ENCODE measurements at places on chromosomes 7 and 10. TPM values are rescaled to one million over a fixed set of nuclear protein-coding genes. Genes with fewer than 3 reads are reported as not detected.

The RGS10 gene
- total RNA-seq = 21.8 TPM

The SPDYE9 gene
- not detected for total RNA-seq

DNA sequence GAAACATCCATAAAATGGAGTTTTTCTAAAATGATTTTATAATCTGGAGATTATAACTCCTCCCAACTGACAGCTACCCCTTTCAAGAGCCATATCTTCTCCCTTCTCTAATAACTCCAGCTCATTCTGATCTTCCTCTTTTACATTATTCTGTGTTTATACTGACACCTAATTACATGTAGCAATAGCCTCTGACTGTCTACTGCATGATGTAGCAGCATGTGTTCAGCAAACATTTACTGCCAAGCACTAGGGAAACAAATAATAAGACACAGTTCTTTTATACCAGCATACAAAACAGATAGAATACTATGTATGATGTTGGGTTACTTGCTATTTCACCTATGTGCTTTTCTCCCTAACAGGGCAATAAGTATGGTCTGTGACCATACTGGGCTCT is 20.7 kb downstream of the RBM28 start:
- no peak overlapping the region for H3K27ac ChIP-seq
- H3K36me3 ChIP-seq = peaks cover 12% of the 10 kb centered on the region
- DNase-seq = no peak
- no peaks in the 10 kb centered on the region for H3K27me3 ChIP-seq
- H3K4me3 ChIP-seq = no peak overlapping the region

The RFC2 gene
- 40.0 TPM for total RNA-seq

DNA sequence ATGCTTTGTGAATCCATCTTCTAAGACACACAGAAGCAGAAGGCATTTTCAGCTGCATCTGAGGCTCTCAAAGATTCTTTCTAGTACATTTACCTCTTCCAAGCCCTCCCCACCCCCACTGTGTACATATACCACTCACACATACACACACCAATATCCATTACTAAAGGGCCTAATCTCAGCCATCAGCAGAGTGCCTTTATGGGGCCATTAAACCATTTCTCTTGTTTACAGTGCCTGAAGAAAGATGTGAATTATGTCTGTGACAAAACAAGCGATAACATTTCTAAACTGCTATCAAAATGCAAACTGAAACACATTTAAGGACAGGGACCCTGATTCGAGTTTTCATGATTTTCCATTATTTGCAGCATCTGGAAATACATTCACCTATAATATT is 40.0 kb downstream of the ETV1 start:
- H3K27ac ChIP-seq = no peak overlapping the region
- no peaks in the 10 kb centered on the region for H3K27me3 ChIP-seq
- no peak overlapping the region for H3K4me3 ChIP-seq
- DNase-seq = no peak

DNA sequence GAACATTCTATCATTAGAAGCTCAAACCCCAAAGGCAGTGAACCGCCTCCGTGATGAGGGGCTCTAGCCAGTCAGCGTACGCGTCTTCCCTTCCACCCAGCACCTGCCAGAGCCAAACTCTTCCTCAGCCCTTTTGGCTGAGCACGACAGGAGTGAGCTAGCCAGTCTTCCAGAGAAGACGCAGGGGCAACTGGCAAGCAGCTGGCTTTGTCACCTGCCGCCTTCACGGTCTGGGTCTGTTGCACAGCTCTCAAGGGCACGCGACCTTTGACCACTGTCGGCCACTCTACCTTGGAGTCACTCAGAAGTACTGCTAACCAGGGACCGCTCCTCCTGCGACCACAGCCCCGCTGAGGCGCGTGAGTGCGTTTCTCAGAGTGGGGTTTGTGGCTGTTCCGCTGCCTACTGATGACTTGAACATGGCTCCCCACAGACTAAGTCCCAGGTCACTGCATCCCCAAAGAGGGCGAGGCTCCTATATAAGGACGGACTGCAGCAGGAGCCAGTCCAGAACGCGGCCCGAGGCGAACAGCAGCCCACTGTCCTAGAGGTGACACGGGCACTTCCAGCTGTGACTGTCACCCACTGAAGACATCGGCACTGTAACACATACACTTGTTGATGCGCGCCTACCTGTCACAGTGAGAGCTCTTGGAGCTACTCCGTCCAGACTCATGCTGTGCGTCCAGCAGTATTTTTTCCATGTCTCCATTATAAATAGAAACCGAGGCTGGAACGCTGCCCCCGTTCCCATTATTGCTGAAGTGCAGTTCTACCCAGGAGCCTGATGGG is 8.4 kb downstream of the BNIP3 start:
- H3K4me1 ChIP-seq = peaks cover 11% of the 10 kb centered on the region
- H3K36me3 ChIP-seq = peaks cover 18% of the 10 kb centered on the region
- DNase-seq = no peak
- no peak overlapping the region for H3K4me3 ChIP-seq

- no peaks in the 10 kb centered on the region for H3K36me3 ChIP-seq
- H3K27ac ChIP-seq = no peak overlapping the region
- no peaks in the 10 kb centered on the region for H3K27me3 ChIP-seq
- no peaks in the 10 kb centered on the region for H3K4me1 ChIP-seq
- peak; percentile 83 for DNase-seq
Measured at GRCh38 chr10:102009801-102010425, 46.1 kb downstream of the ARMH3 start.
